ENCODE measurements at places on chromosomes 13 and 19.

DNA sequence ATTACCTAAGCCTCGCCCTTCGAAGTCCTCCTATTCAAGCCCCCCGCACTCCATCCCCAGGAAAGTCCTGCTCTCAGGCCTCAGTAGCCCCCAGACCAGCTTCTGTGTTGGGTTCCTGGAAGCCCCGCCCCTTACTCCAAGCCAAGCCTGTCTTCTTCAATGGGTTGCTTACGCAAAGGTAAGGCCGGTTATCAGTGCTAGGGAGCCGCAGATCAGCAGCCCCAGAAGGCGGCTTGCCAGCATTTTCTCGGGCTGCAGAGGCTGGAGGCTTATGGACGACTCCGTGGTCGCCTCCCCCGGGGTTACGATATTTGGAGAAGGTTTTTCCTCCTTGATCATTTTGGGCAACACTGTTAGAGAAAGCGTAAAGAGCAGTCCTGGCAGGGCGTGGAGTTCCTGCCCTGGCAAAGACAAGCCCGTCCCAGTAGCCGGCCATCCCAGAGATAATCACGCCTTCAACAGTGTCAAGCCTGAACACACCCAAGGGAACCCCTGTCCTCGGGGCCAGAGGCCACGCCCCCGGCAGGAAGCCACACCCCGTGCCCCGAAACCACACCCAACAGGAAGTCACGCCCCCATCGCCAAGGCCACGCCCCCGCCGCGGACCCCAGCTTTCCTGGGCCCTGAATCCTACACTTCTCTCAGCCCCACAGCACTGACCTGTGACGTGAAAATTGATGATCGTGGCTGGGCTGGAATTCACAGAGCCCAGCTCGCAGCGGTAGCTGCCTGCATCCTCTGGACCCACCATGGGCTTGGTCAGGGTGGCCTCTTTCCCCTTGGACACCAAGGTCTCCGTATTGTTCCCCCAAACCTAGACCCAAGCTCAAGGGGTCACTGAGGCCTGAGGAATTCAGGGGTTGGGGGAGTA, 954 bp upstream of the RASIP1 start:
- DNase-seq, result no peak
- no peak overlapping the region for H3K4me3 ChIP-seq
- peaks cover 12% of the 10 kb centered on the region for H3K4me1 ChIP-seq
- H3K27ac ChIP-seq, result no peak overlapping the region

DNA sequence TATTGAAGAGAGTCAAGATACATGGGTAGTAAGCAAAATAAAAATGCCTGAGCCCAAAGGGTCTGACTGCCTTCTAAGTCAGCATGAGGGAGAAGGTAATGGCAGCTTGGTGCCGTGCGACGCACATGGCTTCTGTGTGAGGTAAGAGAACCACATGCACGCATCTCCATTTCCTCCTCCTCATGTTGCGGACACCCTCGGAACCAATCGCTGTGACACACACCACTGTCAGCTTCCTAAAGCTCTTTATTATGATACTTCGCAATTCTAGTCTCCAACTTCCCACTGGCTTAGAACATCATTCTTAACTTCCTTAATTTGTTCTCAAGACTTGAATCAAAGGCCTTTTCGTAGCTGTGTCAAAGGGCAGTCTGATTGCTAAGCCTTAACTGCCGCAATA, 170.1 kb downstream of the OXGR1 start:
- H3K27ac ChIP-seq, result no peak overlapping the region
- DNase-seq, result no peak
- peaks cover 5% of the 10 kb centered on the region for H3K4me1 ChIP-seq
- no peaks in the 10 kb centered on the region for H3K27me3 ChIP-seq
- H3K36me3 ChIP-seq, result no peaks in the 10 kb centered on the region
- no peak overlapping the region for H3K4me3 ChIP-seq

DNA sequence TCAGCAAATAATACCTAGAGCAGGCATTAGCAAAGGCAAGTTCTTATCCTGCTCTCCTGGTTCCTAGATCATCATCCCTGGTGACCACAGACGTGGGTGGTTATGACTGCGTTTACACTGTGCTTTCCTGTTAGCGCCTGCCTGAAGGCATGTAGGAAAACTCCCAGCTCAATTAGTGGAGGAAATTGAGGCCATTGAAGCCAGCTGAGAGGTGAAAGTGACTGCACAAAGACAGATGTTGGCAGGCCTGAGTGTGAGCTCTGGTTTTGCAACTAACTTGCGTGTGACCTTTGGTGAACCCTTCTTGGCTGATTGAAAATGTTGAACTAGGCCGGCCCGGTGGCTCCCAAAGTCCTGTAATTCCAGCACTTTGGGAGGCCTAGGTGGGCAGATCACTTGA, 17.5 kb upstream of the NWD1 start:
- no peak for DNase-seq
- no peak overlapping the region for H3K4me3 ChIP-seq
- H3K4me1 ChIP-seq, result no peaks in the 10 kb centered on the region
- H3K27ac ChIP-seq, result no peak overlapping the region
- H3K36me3 ChIP-seq, result no peaks in the 10 kb centered on the region
- H3K27me3 ChIP-seq, result peaks cover 2% of the 10 kb centered on the region

DNA sequence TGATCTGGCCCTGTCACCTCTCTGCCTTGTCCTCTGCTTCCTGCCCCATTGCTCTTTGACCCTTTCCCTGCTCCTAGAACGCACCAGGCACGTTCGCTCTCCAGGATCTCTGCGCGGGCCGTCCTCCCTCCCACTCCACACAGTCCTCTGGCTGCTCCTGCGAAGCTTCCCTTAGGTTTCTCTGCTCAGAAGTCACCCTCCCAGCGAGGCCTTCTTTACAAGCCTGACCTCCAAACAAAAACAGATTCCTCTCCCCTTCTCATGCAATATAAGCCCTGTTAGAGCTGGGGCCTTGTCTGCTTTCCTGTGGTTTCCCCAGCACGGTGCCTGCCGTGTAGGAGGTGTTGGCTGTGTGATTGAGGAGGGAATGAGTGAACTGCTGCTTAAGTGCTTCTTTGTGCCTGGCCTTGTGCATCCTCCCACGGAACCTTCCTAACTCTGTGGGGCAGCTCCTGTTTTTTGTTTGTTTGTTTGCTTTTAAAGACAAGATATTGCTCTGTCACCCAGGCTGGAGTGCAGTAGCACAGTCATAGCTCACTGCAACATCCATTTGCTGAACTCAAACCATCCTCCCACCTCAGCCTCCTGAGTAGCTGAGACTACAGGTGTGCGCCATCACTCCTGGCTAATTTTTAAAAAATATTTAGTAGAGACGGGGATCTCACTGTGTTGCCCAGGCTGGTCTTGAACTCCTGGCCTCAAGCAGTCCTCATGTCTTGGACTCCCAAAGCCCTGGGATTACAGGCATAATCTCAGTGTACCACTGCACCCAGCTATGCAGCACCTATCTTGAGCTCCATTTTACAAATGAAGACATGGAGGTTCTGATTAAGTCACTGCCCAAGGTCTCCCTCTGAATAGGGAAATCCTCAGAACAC, 82.0 kb downstream of the SIPA1L3 start:
- no peaks in the 10 kb centered on the region for H3K27me3 ChIP-seq
- no peak for DNase-seq
- peak overlapping the region; percentile 57 for H3K27ac ChIP-seq
- H3K4me1 ChIP-seq, result peaks cover 9% of the 10 kb centered on the region

DNA sequence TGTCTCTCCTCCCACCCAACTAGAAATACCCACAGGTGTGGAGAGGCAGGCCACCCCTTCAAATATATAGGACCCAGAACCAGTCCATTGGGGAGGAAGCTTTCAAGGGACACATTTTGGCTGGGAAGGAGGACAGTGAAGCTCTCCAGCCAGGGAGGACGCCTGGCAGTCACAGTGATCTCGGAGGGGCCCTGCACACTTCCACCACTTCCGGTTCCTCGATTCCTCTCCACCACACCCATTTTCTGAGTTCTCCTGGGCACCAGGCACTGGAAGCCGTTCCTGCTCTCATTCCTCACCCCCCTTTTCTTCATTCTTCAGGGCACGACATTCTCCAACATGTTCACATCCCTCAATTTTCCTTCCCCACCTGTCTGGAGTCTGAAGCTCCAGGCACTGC, 30.4 kb upstream of the CEACAM21 start:
- H3K4me3 ChIP-seq, result peak overlapping the region; percentile 77
- peak overlapping the region; percentile 90 for H3K27ac ChIP-seq
- DNase-seq, result no peak
- no peaks in the 10 kb centered on the region for H3K27me3 ChIP-seq
- H3K36me3 ChIP-seq, result peaks cover 33% of the 10 kb centered on the region
- H3K4me1 ChIP-seq, result peaks cover 57% of the 10 kb centered on the region

DNA sequence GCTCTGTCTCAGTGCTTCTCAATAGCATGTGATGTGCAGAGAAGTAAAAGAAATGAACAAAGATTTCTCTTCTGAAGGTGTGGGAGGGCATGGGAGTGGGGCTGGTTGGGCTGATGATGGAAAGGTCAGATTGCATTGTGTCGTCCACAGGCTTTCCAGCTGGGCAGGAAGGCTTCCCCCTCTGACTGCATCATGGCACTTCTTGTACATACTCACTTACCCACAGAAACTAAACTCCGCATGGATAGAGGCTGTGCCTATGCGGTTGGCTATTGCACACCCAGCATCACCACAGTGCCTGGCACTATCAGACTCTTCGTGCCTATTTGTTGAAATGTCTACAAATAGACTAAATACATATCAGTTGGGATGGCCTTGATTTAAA, 24.4 kb upstream of the TNFSF11 start:
- DNase-seq, result no peak
- peaks cover 2% of the 10 kb centered on the region for H3K4me1 ChIP-seq
- no peaks in the 10 kb centered on the region for H3K36me3 ChIP-seq
- H3K27ac ChIP-seq, result no peak overlapping the region

GRCh38 chr13:30240608-30241007, 66.7 kb downstream of the KATNAL1 start:
- no peaks in the 10 kb centered on the region for H3K36me3 ChIP-seq
- H3K4me1 ChIP-seq, result peaks cover 5% of the 10 kb centered on the region
- no peak overlapping the region for H3K27ac ChIP-seq

- no peak overlapping the region for H3K4me3 ChIP-seq
- no peak overlapping the region for H3K27ac ChIP-seq
- no peak for DNase-seq
- H3K27me3 ChIP-seq, result peaks cover 19% of the 10 kb centered on the region
- H3K36me3 ChIP-seq, result peaks cover 15% of the 10 kb centered on the region
Measured at GRCh38 chr13:36343766-36344165, 2.4 kb downstream of the SPART start.

GRCh38 chr13:37406031-37406430, 192.5 kb downstream of the POSTN start:
- DNase-seq, result no peak
- H3K27ac ChIP-seq, result no peak overlapping the region
- no peak overlapping the region for H3K4me3 ChIP-seq
- H3K4me1 ChIP-seq, result no peaks in the 10 kb centered on the region
- H3K27me3 ChIP-seq, result no peaks in the 10 kb centered on the region

DNA sequence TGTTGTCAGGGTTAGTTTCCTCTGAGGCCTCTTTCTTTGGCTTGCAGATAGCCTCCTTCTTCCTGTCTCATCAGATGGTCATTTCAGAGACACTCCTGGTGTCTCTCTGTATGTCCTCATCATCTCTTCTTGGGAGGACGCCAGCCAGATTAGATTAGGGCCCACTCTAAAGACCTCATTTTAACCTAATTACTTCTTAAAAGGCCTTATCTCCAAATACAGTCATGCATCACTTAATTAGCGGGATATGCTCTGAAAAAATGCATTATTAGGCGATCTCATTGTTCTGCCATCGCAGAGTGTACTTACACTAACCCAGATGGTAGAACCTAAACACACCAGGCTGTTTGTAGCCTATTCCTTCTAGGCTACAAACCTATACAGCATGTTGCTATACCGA, 89.0 kb downstream of the CDK8 start:
- H3K4me1 ChIP-seq, result no peaks in the 10 kb centered on the region
- H3K4me3 ChIP-seq, result no peak overlapping the region
- no peaks in the 10 kb centered on the region for H3K36me3 ChIP-seq
- no peak for DNase-seq
- no peak overlapping the region for H3K27ac ChIP-seq
- H3K27me3 ChIP-seq, result no peaks in the 10 kb centered on the region

Measured in effector memory CD8-positive, alpha-beta T cell (primary cell).